ENCODE measurements at places on chromosomes 11 and 22.

- DNase-seq, result no peak
These were observed 110.5 kb upstream of the THY1 start for GRCh38 chr11:119533462-119533861.

GRCh38 chr11:78112582-78113275 is 26.7 kb downstream of the ALG8 start:
- no peak for DNase-seq

- no peak for DNase-seq
These were observed 52.2 kb downstream of the EIF3M start for GRCh38 chr11:32635819-32636218.

GRCh38 chr11:13765886-13766285 is 97.4 kb downstream of the FAR1 start:
- no peak for DNase-seq

DNA sequence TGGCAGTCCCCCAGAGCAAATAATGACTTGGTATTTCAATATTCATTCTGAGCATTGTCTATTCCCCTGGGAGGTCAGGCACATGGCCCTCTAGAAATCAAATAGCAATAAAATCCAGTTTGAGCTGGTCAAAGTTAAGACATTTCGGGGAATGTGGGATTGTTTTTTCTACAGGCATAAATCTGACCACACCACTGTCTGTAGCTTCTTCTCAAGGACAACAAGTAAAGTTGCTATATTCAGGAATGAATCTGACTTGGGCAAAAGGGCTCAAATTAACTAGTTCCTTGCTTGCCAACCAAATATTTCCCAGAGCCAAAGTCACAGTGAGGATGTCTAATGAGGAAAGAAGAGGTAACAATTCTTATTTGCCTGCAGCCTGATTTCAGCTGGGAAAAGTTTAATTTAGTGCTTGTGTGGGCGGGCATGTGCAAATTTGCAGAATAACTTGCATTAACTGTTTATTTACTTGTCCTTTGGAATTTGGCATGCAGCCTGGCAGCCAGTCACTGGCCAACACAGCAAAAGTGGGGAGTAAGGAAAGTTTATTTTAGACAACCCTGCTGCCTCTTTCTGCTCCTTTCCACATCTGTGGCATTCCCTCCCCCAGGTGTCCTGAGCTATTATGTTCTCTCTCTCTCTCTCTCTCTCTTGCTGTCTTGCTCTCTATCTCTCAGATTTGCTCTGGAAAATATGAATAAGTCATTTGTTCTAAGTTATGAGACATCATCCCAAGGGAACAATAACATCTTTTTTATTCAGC is 51.2 kb upstream of the ARHGAP20 start:
- no peak for DNase-seq

GRCh38 chr11:65851811-65852507 is 6.0 kb downstream of the CFL1 start:
- no peak for DNase-seq

DNA sequence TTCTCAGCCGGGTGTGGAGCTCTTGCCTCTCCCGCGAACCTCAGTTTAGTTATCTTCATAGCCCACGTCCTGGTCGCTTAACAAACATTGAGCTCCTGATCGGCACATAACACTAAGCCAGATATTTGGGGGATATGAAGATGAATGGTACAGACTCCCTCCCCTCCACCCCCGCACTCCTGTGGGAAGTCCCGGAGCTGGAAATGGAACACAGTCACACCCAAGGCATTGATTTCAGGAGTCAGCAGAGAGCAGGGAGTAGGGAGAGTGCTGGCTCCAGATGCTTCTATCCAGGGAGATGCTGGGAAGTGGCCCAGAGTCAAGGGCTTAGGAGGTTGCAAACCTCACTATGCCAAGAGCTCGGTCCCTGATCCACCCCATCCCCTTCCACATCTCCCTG is 26.1 kb upstream of the CABP7 start:
- DNase-seq, result no peak

GRCh38 chr11:65588199-65589054 is 7.2 kb downstream of the KCNK7 start:
- DNase-seq, result peak; percentile 77

- DNase-seq, result peak; percentile 77
These were observed 1.7 kb downstream of the CAPRIN1 start for GRCh38 chr11:34053161-34053686.

GRCh38 chr22:25962711-25963110 is 206.6 kb upstream of the SEZ6L start:
- DNase-seq, result no peak

- no peak for DNase-seq
These were observed 950.9 kb upstream of the CHORDC1 start for GRCh38 chr11:91173701-91174100.

DNA sequence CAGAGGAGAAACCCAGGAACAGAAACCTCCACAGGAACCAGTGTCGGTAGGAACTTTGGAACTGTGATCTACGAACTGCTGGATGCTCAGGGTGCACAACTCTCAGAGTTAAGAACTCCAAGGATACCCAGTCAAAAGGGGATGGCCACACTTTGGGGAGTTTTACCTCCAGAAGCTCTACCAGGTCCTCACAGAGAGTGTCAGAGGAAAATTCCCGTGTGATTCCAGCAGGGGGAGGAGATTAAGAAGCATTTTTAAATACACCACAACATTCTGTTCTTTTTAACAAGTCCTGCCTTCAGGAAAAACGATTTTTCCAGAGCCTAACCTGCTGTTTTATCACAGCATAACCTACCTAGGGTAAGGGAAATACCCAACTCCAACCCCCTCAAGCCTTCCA is 104.0 kb downstream of the SOX6 start:
- no peak for DNase-seq

DNA sequence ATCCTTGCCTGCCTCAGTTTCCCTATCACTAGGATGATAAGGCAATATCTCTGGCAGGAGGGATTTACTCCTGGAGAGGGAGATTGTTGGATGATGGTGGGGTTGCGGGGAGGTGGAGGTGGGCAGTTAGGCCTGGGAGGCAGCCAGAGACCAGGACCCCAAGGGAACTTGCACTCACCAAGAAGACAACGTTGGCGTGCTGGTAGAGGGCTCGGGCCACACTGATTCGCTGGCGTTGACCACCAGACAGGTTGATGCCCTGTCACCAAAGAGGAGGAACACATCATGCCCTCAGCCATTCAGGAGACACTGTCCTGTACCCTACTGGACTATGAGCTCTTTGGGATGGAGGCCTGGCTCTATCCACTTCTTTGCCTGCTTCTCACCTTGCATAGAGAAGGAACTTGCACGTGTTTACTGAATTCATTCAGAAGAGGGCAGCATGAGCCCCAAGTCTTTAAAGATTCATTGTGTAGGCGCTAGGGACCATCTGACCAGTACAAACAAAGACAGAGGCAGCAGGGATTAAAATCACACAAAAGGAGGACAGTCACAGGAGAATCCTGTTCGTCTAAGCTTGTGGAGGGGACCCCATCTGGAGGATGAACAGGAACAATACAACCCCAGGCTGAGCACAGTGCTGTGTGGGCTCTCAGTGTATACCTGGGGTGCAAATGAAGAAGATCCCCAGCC is 24.2 kb upstream of the KCNJ11 start:
- no peak for DNase-seq

DNA sequence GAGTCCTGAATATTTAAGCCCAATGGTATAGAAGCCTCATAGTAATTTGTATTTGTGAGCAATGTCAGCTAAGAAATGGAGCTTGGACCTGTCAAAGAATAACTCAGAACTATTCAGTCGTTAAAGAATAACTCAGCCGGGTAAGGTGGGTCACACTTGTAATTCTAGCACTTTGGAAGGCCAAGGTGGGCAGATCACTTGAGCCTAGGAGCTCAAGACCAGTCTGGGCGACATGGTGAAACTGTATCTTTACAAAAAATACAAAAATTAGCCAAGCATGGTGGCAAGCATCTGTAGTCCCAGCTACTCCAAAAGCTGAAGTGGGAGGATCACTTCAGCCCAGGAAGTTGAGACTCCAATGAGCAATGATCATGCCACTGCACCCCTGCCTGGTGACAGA is 1526.5 kb downstream of the LRRC4C start:
- no peak for DNase-seq

GRCh38 chr11:44952500-44953260 is 2.0 kb upstream of the TP53I11 start:
- no peak for DNase-seq

DNA sequence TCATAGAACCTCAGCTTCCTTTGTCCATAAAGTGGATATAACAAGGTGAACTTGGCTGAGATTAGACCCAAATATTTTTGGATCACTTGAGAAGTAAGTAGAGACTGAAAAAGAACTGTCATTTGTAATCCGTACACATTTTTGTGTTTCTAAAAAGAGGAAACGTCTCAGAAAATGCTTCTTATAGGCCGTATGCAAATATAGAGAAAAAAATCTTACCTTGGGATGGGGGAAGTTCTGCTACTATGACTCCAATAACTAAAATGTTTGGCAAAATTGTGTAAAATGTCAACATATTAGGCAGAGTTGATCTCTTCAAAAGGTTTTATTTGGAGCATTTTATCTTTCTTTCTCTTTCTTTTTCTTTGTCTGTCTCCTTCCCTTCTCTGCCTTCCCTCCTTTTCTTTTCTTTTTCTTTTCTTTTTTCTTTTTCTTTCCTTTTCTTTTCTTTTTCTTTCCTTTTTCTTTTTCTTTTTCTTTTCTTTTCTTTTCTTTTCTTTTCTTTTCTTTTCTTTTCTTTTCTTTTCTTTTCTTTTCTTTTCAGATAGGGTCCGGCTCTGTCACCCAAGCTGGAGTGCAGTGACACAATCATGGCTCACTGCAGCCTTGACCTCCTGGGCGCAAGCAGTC is 48.2 kb downstream of the ADM start:
- no peak for DNase-seq

- peak; percentile 63 for DNase-seq
These were observed 41.8 kb downstream of the ENTHD1 start for GRCh38 chr22:39851606-39852315.

- DNase-seq, result no peak
These were observed 3.3 kb downstream of the CRELD2 start for GRCh38 chr22:49921508-49922278.

DNA sequence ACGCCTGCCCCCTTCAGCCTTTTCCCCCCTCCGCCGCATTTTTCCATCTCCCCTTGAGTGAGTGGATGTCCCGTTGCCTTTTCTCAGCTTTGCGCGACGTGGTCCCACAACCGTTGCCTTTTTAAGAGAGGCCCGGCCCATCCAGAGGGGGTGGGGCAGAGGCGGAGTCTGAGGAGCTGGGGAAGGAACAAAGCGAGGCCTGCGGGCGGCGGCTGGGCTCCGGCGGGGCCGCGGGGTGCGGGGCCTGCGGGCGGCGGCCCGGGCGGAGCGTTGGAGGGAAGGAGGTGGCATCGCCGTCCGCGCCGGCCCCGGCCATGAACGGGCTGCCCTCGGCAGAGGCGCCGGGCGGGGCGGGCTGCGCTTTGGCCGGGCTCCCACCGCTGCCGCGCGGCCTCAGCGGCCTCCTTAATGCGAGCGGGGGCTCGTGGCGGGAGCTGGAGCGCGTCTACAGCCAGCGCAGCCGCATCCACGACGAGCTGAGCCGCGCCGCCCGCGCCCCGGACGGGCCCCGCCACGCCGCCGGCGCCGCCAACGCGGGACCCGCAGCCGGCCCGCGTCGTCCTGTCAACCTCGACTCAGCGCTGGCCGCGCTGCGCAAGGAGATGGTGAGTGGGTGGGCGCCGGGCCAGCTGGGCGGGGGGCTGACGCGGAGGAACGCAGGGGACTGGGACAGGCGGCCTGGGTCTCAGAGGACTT is at the start of gene FAM89B:
TSS of gene FAM89B (plus strand) at position 183 of the 696 bp plus-strand sequence. CDS start at position 315, 132 bp downstream.
- peak; percentile 87 for DNase-seq

DNA sequence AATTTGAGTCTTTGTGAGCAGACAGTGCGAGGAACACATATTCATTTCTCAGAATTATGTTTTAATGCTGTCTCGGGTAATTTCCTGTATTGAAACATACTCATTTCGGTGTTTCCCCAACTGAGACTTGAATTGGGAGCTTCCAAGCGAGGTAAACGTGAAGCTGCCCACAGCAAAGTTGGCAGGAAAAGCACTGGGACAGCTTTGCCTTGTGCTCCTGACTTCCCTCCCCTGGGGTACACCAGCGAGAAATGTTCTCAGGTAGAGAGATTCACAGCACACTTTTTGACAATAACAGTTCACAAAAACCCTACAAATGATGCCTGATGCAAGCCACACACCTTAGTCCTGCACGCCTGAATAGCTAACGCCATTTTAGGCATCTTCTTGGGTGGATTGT is 3.1 kb downstream of the HTR3B start:
- DNase-seq, result no peak

GRCh38 chr11:80031014-80031600 is 590.3 kb upstream of the TENM4 start:
- DNase-seq, result no peak

DNA sequence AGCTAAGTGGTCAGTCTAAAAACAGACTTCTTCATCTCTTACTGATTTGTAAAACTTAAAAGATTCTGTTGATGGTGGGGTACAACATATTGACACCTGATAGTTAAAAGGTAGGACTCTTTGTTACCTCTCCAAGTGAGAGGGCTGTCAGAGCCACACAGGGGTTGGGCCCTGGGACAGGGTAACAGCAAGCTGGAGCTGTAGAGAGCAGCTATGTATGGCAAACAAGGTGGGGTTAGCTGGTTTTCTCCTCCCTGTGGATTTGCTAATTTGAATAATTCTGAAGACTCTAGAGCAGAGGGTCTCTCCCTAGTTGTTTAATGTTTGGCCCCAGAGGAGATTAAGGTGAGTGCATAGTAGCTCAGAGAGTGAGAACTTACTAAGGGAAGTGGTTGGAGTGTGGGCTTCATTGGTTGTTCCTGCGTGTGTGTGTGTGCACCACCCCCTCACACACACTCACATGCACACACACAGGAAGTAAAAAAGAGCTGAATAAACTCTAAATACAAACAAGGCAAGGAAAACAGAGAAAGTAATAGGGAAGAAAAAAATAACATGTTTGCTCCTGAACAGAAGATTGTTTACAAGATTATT is 9.2 kb upstream of the GAS2 start:
- DNase-seq, result no peak

DNA sequence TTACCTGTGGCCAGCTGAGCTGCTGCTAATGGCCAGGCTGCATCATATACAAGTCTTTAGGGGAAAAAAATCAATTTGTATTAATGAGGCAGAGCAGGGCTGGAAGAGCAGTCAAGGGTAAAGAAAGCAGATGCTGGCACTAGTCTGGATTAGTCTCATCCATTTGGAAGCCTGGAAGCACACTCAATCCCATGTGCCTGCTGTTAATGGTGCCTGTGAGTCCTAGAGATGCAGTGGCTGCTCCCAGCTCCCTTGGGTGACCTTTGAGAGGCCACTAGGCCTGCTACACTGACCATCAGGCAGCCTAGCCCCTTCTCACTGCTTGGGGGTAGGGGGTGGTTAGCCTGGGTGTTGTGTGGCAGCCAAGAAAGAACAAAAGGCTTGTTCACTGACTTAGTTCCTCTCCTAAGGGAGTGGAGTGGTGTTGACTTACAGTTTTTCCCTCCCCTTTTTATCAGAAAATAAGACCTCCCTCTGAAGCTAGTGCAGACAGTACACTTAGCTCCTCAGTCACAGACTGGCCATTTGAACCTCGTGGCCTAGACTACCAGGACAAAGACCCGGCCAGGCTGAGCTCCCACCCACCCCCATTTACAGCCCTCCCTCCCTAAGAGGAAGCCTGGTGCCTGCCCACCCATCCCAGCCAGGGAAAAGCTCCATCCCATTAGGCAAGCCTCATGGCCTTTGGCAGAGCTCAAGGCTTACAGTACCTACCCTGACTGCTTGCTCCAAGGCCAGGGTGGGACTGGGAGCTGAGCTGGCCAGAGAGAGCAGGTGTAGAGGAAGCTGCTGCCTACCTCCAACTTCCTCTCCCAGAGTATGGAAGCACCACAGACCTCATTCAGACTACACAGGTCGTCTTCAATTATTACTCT is 7.8 kb downstream of the PIK3IP1 start:
- no peak for DNase-seq

- DNase-seq, result no peak
These were observed 215.3 kb downstream of the BARX2 start for GRCh38 chr11:129590753-129591475.
